Right forelimb (tissue), 1 donor: ENCODE measurements at places on chromosomes 6 and 20.

DNA sequence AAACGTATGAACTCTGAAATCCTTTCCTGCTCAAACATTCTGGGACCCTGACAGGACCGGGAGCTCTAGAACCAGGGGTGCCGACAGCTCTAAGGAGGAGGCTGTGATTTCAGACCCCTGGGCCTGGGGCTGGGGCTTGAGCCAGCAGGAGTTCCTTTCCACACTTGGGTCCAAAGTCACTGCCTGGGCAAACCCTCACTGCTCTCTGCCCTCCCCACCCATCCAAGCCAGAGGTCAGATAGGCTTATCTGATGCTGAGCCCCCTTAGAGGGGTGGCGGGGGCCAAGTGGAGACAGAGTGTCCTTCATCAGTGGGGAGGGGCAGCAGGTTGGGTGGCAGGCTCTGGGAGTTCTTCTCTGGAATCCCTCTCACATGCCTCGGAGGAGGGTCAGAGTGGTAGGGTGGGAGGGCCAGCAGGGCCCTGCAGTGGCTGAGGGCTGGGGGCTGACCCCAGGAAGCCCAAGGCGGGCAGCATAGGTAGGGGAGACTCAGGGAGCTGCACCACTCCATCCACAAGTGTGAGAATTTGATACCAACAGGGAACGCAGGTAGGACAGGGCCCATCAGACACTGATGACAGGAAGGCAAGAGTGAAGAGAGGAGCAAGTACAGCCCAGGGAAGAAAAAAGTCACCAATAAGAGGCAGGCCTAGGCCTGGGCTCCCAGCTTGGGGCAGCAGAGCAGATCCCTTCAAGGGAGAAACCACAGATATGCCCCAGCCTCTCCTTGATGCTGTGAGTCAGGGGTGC is 121.0 kb downstream of the MRPL14 start:
- DNase-seq, result peak; percentile 32

DNA sequence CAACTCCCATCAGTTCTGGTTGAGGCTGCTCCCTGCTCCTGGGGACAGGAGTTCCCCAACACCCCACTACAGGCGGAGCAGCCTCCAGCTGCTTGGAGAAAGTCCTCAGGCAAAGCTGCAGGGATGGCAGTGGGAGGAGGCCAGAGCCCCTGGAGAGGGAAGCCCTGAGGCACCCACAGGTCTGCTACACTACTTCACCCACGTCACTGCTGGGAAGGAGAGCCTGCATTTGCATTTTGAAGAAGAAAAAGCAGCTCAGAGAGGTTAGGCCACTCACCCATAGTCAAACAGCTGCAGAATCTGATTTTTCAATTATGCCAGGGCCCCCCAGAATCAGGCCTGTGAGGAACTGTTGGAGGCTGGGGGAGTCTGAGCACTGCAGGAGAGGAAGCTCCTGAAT is 17.2 kb downstream of the BFSP1 start:
- no peak for DNase-seq

DNA sequence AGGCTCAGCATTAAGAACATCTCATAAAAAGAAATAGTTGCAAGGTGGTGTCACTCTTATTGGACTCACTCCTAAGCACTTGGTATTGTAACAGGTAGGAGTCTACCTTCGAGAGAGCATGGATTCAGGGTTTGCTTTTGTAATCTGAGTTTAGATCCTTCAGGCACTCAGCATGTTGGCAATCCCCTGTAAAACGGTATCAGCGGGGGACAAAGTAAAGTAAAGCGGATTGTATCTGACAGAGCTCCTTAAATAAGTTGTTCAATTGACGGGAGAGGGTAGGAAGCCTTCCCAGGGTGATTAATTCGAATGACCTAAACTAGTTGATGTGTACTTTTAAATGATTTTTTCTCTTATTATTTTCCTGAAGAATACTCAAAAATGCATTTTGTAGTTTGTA is 869.8 kb upstream of the EPHA7 start:
- no peak for DNase-seq

DNA sequence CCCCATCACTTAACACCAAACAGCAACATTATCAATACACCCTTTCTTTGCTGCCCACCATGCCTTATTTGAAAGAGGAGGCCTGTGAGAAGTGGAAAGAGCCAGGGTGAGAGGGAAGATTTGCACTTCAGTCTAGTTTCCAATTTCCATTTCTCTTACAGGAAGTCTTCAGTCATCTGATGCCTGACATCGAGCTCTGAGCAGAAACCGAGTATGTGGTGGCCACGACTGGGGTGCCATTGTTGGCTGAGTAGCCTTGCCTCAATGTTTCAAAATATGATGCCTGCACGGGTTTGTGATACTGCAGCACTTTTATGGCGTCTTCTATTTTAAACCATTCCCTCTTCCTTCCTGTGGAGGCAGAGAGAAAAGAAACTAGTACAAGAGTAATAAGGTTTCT is 39.8 kb upstream of the SMIM29 start:
- DNase-seq, result no peak

GRCh38 chr6:7589221-7589620 is 777 bp upstream of the SNRNP48 start:
- DNase-seq, result no peak

- DNase-seq, result no peak
Observed at GRCh38 chr6:52493669-52494068, 73.5 kb downstream of the EFHC1 start.

DNA sequence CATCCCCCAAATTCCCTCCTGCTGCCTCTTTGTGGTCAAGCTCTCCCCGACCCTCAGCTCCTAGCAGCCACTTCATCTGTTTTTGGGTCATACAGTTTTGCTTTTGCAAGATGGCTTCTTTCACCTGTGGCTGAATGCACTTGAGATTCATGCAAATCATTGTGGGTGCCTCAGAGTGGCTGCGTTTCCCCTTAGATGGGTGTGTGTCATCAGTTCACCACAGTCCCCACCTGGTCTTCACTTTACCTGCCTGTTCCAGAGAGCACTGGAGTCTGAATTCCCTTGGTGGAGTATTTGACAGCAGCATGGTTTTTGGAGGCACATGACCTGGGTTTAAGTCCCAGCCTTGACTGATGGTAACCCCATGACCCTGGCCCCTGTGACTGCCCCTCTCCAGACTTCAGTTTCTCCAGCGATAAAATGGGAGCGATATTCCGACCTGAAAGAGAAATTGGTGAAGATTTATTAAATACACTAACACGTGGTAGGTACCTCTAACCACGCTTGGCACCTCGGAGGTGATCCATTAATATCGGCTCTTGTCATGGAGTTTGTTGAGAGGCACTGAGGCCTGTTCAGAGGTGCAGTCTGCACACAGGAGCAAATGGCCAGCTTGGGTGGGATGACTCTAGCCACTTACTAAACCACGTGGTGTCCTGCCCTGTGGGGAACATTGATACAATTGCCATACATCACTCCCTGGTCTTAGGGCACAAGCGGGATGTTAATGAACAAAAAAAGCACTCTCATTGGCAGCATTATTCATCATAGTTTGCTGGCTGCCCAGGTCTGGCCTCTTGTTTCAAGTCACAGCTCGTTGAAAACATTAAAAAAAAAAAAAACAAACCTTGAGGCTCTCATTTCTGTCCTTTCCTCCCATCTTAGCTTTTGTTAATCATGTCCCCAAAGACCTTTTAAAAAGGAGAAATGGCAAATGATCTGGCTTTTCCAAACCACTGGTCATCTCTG is 167.2 kb upstream of the KCNG1 start:
- no peak for DNase-seq

GRCh38 chr20:33837096-33837830 is 26.1 kb downstream of the CHMP4B start:
- DNase-seq, result no peak

- no peak for DNase-seq
Observed at GRCh38 chr6:37168811-37169495, 999 bp upstream of the PIM1 start.

- no peak for DNase-seq
Observed at GRCh38 chr20:19692100-19692499, 66.0 kb upstream of the RIN2 start.

DNA sequence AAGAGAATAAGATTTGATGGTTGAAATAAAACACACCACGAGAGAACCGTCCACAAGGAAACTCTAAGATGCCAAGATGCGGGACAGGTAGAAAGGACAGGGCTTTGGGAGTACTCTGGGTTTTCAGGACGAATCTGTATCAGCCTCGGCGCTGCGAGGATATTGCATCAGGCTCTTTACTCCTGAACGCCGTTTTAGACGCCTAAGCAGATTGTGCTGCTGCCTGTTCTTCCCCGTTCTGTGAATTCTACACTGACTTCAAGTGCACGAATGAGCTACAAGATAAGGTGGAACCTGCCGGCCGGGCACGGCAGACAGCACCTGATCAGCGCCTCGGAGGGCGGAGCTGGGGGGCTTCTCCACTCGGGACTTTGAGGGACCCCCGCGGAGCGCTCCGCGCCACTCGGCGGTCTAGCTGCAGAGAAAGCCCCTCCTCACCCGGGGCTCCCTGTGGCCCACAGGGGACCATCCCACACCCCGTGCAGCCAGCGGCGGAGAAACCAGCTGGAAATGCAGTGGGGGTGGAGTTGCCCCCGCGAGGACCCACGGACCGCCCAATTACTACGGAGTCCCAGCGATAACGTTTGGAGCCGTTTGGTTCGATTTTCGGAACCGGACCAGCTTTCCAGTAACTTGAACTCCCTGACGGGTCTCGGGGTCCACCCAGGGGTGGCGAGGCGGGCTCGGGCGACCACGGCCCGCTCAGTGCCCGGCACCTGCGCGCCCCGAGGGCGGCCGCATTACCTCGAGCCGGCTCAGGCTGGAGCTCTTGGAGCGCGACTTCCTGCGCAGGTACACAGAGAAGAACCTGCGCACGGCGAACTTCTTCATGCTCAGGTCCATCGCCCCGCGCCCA is 646 bp downstream of the RPS6KA2 start:
- DNase-seq, result peak; percentile 52

GRCh38 chr6:140830666-140831065 is 1302.1 kb upstream of the GJE1 start:
- no peak for DNase-seq

DNA sequence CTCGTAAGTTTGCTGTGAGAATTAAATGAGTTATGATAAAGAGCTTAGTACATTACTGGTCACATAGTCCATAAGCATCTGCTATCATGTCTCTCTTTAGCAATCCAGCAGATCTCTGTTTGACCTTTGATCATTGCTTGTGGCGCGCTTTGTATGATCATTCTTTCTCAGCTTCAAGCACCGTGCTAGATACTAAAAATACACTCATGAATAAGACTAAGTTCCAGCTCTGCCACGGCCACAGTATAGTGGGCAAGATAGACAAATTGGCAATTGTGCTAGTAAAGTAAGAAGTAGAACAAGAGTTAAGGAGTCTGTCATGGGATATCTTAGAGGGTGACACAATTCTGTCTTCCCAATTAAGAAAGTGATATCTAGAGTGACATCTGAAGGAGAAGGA is 75.2 kb upstream of the ADGRF1 start:
- no peak for DNase-seq

- peak; percentile 72 for DNase-seq
Observed at GRCh38 chr20:53547664-53548239, 45.9 kb downstream of the ZNF217 start.

GRCh38 chr6:63188828-63189227 is 22.4 kb upstream of the FKBP1C start:
- DNase-seq, result no peak

DNA sequence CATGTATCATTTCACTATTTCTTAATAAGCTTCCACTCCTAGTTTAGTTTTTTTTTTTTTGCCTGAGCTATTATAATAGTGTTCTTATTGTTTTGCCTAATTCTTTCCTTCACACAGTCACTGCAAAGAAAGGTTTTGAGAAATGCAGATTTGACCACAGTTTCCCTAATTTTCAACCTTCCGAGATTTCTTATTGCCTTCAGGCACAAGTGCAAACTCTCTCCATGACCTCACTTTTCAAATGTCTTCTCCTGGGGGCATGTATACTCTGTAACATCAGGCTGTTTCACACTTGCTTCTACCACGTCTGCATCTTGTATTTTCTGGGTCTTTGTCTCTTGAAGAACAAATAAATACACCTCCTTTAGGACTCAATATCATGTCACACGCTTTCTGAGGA is 339.0 kb upstream of the CITED2 start:
- no peak for DNase-seq

GRCh38 chr20:10419550-10420133 is 14.4 kb downstream of the MKKS start:
- DNase-seq, result no peak

DNA sequence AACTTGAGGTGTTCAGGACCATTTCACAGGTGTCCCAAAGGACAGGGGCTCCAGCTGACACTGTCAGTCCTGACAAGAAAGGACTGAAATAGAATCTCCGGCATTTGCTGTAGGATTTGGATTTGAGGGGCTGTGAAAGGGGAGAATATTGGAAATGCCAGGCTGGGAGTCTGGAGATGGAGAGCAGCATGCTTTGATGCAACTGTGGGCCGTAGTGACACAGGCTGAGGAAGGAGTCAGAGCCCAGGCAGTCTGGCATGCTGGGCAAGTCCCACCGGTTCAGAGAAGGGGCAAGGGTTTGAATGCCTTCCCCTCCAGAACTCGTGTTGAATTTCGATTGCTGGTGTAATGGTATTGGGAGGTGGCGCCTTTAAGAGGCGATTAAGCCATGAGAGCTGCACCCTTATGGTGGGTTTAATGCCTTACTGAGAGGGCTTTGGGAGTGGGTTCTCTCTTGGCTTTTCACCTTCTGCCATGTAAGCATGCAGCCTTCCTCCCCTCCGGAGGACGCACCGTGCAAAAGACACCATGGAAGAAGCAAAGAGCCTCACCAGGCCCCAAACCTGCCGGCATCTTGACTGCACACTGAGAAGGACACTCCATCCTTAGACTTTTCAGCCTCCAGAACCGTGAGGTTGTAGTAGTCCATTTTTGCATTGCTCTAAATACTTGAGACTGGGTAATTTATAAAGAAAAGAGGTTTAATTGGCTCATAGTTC is 9.4 kb upstream of the PYGB start:
- DNase-seq, result no peak

DNA sequence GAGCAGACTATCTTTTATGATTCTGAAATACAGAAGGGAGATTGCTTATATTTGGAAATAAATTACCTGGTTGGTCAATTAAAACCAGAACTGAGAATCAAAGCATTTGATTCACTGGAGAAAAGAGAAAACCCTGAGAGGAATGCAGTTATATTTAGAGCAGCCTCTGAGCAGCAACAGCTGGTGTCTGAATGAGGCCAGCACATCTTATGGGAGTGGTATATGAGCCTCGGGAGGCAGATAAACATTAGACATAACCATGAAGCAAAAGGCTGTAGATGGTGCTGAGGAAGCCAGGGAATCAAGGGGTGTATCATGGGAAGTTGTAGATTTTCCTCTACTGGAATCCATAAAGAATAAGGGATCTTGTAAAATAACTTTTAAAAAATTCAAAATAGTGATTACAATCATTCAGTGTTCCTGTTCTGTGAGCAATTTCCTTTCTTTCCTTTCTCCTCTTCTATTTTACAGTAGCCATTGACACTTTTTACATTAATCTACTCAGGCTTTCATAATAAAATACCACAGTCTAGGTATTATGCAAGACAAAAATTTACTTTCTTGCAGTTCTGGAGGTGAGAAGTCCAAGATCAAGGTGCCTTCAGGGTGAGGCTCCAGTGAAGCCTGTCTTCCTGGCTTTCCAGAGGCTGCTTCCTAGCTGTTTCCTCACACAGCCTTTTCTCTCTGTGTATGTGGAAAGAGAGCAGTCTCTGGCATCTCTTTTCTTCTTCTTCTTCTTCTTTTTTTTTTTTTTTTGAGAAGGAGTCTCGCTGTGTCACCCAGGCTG is 32.8 kb upstream of the ENPP5 start:
- DNase-seq, result no peak
